ENCODE measurements at places on chromosomes 2 and 18.

GRCh38 chr2:168340931-168341330 lies 93.5 kb upstream of the STK39 start:
- no peak for DNase-seq

DNA sequence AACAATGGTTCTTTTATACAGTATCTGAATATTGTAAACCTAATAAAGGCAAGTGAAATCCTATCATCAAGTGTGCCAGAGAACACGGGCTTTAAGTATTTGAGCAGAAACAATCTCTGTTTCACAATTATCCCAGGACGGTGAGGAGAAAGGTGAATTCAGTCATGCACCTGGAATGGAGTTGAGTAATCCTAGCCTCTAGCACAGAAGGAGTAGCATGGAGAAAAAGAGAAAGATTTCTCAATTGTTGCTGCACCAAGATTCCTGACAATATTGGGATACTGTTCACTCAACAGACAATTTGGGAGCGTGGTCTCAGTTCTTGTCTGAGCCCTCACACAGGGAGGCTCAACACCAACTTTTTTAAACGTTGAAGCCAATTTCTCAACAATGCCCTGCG lies 510.6 kb downstream of the SOX11 start:
- no peak for DNase-seq

DNA sequence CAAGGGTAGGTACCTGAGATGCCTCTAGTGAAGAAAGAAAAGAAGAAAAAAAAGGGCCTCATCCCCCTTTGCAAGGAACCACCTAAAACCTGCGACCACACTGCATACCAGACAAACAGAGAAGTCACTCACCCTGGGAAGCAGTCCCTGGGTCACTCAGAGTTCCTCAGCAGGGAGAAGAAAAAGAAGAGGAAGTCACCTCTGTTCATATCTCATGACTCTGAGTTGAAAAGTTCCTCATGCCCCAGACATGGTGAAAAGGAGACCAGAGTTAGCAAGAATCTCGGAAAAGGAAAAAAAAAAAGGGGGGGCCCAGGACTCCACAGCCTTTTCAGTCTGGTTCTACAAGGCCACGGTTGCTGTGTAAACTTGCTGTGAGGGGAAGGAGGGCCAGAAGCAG lies 478.4 kb upstream of the NRXN1 start:
- DNase-seq: no peak

DNA sequence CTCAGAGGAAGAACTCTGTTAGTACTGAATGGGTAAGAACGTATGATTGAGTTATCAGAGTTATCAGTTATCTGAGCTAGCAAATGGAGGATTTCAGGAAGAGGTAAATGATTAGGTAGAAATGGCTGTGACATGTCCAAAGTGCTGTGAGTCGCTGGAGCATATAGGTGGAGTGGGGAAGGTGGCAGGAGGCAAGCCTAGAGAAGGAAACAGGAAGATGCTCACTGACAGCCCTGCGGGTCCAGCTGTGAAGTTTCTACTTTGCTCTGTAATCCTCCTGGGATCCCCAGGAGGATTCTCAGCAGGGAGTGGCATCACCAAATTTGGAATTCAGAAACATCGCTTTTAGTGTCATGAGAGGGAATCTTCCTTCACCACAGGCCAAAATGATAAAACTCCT lies 52.0 kb downstream of the GYPC start:
- DNase-seq: no peak

Data from NCI-H1417 treated with DMSO at 0.1 percent for 48 hours (cell line).